ENCODE measurements at places on chromosomes 1 and 21. TPM values are rescaled to one million over a fixed set of nuclear protein-coding genes. Genes with fewer than 3 reads are reported as not detected.
A peak's percentile ranks its signal among the peaks of the same experiment; 100 is the strongest.

Gene LIN28A
- total RNA-seq: not detected

Gene SPRR3
- not detected for total RNA-seq

DNA sequence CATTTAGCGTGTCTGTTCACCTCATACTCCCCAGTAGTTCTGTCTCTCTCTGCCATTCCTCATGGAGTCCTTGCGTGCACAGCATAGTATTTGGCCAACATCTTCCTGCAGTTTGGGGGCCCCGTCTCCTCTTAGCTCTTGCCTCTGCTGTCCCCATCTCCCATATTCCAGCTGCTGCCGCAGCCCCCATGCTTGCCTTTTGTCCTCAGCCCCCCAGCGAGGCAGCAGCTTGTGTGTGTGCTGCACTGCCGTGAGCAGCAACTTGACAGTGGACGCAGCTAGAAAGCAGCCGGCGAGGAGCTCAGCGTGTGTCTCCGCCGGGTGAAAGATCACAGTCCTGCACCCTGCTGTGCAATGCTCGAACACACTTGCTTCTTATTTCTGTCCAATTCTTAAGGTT is 164.2 kb upstream of the COL6A1 start:
- no peak for DNase-seq

DNA sequence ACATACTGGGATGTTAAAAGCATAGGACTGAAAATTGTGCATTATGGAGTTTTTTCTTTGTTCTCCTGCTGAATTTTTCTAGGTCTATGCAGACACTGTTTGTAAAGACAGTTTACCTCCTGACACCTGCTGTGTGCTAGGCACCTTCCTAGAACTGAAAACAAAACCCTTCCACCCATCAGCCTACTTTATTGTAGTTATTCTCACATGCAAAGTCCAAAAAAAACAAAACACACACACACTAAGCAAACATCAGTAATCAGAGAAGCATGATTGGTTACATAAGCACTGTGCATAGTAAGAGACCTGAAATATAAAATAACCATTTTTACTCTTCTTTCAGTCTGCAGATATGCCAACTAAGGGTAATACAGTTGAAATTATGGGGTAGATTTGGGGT is 195.1 kb downstream of the CRB1 start:
- peak; percentile 15 for DNase-seq

- DNase-seq: no peak
Observed at GRCh38 chr1:64453688-64454087, 16.2 kb upstream of the CACHD1 start.

GRCh38 chr1:10960411-10961299 is 51.8 kb upstream of the TARDBP start:
- DNase-seq: peak; percentile 60
